Putamen (tissue), 1 donor: ENCODE measurements at places on chromosomes 7 and 10.

GRCh38 chr10:110737886-110738634 is 93.9 kb downstream of the RBM20 start:
- DNase-seq = no peak

- DNase-seq = no peak
Observed at GRCh38 chr10:22913474-22914092, 14.3 kb upstream of the ARMC3 start.

DNA sequence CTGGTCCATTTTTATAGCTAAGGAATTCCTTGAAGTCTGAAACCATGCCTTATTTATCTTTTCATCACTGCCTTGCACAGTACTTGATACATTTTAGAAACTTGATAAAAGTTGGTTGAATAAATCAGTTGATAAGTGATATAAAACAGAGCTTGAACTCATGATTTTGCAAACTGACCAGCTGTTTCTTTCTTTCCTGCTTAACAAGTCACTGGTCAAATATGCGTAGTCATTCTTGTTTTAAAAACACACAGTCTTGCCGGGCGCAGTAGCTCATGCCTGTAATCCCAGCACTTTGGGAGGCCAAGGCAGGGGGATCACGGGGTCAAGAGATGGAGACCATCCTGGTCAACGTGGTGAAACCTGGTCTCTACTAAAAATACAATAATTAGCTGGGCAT is 6.3 kb downstream of the TPST1 start:
- no peak for DNase-seq

DNA sequence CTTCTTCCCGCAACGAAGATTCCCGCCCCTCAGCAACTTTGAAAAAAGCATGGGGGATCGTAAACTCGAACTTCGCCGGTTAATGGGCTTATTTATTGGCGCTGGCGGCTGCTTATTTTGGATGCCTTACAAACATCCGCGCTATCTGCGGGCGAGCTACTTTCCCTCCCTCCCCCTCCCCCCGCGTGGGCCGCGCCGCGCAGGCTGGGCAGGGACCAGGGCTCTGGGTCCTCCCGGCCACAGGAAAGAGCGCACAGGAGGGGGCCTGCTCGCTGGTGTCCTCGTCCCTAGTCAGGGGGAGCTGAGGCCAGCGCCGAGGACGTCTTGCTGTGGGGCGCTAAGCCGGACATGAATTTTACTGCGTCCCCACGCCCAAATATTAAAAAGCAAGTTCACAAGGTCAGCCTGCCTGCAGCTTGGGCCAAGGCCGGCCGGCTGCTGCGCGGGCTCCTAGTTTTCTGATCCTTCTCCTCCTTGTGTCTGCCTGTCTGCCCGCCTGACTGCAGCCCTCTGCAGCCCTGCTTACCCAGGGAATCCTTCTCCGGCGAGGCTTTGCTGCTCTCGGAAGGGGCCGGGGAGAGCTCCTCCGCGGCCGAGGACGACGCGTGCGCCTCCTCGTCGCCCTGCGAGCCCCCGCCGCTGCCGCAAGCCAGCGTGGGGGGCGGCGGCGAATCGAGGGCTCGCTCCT is 1.2 kb downstream of the HOXA10 start:
- DNase-seq = no peak

DNA sequence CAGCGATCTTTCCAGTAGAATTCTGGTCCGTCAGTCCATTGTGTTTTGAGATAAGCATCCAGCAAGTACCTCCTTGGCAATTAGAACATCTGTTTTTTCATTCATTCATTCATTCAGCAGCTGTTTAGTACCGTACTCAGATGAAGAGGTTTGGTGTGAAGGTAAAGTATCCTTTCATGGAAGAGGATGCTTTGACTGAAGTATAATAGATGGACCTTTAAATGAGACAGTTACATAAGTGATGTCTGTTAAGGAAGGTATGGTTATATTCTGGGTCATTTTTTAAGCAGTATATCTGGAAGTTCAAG is 1.2 kb downstream of the MAPK8 start:
- no peak for DNase-seq
